Anterior cingulate cortex (tissue), 58 donors: ENCODE measurements at places on chromosomes 13 and 19.
A peak's percentile ranks its signal among the peaks of the same experiment; 100 is the strongest.

GRCh38 chr19:54393381-54393780, 21.9 kb upstream of the TTYH1 start:
- DNase-seq: no peak

- DNase-seq: no peak
These were observed 84.0 kb downstream of the ALOX5AP start for GRCh38 chr13:30819136-30819888.

DNA sequence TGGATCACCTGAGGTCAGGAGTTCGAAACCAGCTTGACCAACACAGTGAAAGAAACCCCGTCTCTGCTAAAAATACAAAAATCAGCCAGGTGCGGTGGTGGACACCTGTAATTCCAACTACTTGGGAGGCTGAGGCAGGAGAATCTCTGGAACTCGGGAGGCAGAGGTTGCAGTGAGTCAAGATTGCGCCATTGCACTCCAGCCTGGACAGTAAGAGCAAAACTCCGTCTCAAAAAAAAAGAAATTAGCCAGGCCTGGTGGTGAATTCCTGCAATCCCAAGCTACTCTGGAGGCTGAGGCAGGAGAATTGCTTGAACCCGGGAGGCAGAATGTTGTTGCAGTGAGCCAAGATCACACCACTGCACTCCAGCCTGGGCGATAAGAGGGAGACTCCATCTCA, 12.2 kb upstream of the FBXW9 start:
- DNase-seq: no peak

DNA sequence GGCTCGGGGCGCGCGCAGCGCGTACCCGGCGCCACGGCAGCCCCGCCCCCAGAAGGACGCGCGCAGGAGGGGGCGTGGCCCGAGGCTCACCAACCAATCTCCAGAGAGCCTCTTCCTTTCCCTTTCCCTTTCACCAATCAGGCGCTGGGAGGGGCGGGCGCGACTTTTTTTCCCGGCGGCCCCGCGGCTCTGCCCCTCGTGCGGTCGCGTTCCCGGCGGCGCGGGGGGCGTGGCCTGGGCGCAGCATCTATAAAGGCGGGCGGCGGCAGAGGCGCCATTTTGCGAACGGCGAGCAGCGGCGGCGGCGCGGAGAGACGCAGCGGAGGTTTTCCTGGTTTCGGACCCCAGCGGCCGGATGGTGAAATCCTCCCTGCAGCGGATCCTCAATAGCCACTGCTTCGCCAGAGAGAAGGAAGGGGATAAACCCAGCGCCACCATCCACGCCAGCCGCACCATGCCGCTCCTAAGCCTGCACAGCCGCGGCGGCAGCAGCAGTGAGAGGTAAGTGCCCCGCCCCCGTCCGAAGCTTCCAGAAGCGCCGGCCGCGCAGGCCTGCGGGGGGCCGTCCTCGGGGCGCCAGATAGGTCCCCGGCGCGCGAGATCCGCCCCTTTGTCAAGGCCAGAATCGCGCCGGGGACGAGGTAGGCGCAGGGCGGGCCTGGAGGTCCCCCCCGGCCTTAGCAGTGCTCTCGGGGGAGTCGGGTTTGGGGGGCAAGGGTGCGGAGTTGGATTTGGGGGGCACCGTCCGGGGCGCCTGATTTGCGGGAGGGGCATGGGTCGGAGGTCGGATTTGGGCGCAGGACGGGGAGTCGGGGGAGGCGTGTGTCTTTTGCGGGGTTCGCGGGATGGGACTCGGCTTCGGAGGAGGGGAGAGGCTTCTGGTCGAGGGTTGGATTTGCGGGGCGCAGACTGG, 12.5 kb downstream of the PEAK3 start:
- peak; percentile 91 for DNase-seq

DNA sequence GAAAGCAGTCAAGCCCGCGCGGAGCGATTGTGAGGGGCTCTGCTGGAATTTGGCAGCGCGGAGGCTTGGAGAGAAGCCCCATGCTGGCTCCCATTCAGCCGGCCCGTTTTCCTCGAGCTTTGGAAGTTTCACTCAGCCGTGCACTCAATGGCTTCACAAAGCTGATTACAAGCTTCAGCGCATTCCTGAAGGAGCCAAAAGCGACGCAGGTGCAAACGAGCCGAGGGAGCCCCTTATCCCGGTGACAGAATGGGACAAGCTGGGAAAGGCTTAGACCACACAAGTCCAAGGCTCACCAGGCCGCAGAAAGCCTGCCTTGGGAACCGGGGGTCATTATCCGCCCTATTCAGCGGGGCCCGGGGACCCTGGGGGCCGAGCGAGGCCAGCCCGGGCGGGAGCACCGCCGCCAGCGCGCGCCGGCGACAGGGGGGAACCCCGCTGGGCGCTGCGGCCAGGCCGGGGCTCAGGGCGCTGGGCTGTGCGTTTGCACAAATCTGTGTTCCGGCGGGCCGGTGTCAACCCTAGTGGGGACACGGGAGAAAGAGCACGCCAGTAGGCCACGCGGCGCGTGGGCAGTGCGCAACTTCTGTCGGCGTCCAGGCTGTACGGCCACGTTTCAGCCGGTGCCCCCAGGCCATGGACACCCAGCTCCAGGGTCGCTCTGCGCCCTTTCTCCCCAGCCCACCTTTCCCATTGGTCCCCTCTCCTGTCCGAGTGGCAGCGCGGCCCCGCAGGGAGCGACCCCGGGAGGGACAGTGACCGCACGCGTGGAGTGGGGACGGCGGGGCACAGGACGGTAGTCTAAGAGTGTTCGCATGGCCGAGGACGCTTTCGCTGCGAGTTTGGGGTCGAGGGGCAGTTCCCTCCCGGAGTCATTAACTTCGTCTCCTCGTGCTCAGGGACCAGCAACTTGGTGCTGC, 37.3 kb downstream of the SOX1 start:
- DNase-seq: no peak

DNA sequence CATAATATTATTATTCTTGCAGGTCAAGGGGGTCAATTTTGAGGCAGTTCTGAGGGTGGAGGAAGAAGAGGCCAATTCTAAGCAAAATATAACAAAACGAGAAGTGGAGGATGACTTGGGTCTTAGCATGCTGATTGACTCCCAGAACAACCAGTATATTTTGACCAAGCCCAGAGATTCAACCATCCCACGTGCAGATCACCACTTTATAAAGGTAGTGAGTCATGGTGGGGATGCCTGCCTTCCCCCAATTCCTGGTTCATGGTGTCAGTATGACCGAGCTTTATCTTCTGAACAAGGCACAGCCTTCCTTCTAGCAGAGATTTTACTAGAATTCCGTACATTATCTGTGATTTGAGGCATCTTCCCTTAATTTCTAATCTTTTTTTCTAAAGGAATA, 9.4 kb upstream of the DCUN1D2 start:
- no peak for DNase-seq

DNA sequence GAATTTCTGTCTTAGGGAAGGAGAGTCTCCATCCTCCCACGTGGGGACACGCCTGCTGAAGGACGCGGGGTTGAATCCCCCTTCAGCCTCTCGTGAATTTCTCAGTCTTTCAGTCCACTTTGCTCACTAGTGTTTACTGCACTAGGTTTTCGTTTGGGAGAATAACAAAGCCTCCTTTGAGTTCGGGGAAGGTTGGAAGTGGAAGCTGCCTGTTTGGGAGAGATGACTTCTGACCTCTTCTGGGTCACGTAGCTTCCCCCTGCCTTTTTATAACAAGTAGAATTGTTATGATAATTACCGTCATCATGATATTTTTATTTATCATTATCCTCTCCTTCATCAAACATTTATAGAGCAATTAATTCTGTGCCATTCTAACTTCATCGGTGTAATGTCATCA, 60.7 kb downstream of the ATP11A start:
- DNase-seq: no peak

- no peak for DNase-seq
These were observed 726 bp upstream of the PEPD start for GRCh38 chr19:33522371-33522662.

DNA sequence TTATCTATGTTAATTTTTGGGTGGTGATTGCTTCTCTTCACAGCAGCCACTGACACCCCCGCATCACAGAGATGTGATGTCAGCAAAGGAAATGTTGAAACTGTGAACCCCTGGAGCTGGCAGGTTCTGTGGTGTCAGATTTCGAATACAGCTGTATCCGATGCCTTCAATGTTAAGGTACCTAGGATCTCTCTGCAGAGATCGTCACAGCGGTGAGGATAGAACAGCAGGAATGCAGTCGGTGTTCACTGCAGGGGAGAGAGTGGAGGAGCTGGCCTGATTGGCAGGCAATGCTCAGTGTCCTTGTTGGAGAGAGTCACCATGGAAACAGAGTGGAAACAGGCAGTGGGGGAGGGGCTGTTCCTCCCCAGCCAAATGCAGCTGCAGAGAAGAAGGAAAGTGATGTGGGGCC, 79.5 kb upstream of the ZNF835 start:
- peak; percentile 86 for DNase-seq
